Progenitor cell of endocrine pancreas (in vitro differentiated cells): ENCODE measurements at places on chromosomes 2 and 18. TPM values are rescaled to one million over a fixed set of nuclear protein-coding genes. Genes with fewer than 3 reads are reported as not detected.

Gene AFF3
- total RNA-seq: 7.3 and 7.5 TPM in 2 replicates

- DNase-seq: no peak
Observed at GRCh38 chr2:101842471-101842870, 145.0 kb downstream of the MAP4K4 start.

DNA sequence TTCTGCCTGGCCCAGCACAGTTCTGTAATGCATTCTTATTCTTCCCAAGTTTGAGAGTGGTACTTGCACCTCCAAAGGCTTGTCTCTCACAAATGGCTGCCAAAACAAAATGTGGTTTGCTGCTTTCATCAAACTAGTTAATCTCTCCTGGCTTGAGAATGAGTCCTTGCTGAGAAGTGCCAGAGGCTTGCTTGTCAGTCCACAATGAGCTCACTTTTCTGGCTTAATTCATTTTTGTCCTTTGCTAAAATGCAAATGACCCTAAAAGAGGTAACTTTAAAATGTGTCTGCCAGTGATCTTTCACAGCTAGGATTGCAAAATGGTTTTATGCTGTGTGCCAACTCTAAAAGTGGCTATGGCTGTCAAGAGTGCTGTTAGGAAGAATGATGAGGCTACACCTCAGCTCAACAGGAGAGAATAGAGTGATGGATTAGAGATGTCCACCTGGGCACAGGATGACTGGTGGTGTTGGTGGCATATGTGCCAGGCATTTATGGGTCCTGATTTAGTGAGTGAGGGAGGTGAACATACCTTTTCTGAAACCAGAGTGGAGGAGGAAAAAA, 291.2 kb upstream of the HNMT start:
- no peak for DNase-seq

DNA sequence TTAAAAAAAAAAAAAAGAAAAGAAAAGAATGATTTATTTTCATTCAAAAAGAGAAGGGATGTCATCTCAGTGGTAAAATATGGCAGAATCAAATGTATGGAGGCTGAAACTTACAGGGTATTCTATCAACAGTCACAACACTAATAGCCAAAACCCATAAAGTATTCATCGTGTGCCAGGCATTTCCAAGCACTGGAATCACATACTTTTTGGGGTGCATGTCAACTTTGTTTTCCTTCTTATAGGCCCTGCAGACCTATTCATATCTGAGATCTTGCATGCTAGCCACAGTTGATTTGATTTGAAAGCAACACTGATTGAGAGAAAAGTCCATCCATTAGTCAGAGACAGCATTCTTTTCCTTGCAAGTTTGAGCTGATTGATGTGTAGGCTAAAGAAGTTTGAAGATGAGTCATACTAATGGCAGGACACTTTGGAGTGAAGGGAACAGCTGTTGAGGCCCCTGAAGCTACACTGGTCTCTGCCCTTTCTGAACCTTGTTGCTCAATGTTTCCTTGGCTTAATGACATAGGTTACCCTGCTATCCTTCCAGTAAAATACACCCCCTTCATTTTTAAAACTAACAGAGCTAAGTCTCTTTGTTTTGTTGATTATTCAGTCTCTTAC, 22.0 kb downstream of the KATNAL2 start:
- no peak for DNase-seq

GRCh38 chr2:132588576-132588975, 81.4 kb downstream of the LYPD1 start:
- no peak for DNase-seq
